ENCODE measurements at places on chromosomes 3 and 15. TPM values are rescaled to one million over a fixed set of nuclear protein-coding genes. Genes with fewer than 3 reads are reported as not detected.

Gene NOX5
- total RNA-seq = not detected

Gene ZSCAN29
- 25.1 TPM for total RNA-seq

Gene PODXL2
- 25.1 TPM for total RNA-seq

Gene LMLN
- 1.1 TPM for total RNA-seq

Gene PPP1R14D
- total RNA-seq = 0.53 TPM

Gene CTSH
- 265 TPM for total RNA-seq

Gene CHRNA3
- not detected for total RNA-seq

GRCh38 chr3:36893826-36894225, 51.0 kb downstream of the TRANK1 start:
- DNase-seq = no peak

GRCh38 chr15:51046799-51047449, 47.8 kb downstream of the TNFAIP8L3 start:
- peak; percentile 78 for DNase-seq

GRCh38 chr3:29694783-29695182, 413.9 kb downstream of the RBMS3 start:
- DNase-seq = peak; percentile 3

DNA sequence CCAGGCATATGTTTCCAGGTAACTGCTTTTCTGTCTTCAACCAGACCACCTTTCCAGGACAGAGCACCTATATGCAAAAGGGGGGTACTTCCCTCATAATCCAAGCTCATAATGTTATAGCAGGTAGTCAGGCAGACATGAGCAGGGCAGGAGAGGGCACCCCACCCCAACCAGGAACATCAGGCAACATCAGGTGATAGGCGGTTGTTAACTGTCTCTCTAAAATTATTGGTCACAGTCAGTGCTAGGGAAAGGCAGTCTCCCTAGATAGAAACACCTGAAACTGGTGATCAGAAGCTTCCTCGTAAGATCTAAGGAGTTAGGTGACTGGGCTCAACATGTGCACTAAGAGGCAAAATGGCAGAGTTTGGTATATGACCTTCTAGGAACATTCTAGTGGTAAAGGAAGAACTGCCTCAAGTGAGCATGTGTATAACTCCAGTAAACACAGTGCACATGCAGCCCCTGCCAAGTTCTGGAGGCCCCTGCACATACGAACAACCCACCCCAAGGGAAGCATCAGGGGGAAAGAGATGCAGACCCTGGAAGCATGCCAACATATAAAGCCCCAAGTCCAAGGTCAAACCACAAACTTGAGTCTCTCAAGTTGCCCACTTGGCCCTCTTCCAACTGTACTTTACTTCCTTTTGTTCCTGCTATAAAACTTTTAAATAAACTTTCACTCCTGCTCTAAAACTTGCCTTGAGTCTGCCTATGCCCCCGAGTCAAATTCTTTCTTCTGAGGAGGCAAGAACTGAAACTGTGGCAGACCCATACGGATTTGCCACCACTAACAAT, 270.9 kb downstream of the ULK4 start:
- no peak for DNase-seq

GRCh38 chr15:74036271-74037170, 42.0 kb downstream of the PML start:
- DNase-seq = peak; percentile 51

DNA sequence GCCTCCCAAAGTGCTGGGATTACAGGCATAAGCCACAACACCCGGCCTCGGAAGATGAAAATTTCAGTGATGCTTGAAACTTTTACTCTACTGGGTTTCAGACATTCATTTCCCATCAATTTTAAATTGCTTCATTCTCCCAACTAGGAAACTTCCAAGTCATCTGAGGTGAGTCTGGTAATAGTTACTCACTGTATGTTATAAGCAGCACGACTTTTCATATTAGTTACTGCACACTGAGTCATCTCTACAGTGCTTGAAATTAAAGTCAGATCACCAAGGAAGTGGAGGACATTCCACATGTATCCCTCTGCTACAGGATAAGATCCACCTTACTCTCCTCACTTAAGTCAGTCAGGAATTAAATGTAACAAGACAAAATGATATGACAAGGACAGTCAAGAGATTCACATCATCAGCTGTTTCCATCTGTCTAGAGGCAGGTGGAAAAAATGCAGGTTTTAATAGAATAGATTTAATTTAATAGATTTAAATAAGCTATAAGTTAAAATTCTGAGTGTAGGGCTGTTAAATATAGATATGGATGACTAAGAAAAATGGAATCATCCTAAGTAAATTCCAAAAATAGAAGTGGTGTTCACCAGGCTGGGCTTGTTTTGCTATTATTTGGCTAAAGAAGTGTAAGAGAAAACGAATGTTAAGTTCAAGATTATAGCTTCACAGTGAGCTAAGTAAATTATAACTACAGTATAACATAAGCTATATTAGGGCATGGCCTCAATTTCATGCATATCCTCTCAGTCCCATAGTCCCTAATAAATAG, 104.4 kb downstream of the TMCO5A start:
- DNase-seq = no peak

DNA sequence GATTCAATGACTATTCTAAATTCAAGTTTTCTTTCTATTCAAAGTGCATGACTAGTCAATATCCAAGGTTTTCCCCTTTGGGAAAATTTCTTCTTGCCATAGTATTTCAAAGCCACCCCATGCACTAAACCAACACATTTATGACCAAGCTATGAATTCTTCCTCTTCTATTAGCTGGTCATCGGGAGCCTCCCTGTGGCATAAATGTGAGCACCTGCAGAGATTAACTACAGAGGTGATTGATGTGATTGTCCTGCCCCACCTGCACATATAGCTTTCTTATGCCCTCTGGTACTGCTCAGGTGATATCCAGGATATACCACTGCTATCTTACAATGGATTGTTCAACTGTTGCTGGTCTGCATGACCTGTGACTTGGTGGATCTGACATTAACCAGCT, 694.9 kb downstream of the ZBBX start:
- DNase-seq = no peak

DNA sequence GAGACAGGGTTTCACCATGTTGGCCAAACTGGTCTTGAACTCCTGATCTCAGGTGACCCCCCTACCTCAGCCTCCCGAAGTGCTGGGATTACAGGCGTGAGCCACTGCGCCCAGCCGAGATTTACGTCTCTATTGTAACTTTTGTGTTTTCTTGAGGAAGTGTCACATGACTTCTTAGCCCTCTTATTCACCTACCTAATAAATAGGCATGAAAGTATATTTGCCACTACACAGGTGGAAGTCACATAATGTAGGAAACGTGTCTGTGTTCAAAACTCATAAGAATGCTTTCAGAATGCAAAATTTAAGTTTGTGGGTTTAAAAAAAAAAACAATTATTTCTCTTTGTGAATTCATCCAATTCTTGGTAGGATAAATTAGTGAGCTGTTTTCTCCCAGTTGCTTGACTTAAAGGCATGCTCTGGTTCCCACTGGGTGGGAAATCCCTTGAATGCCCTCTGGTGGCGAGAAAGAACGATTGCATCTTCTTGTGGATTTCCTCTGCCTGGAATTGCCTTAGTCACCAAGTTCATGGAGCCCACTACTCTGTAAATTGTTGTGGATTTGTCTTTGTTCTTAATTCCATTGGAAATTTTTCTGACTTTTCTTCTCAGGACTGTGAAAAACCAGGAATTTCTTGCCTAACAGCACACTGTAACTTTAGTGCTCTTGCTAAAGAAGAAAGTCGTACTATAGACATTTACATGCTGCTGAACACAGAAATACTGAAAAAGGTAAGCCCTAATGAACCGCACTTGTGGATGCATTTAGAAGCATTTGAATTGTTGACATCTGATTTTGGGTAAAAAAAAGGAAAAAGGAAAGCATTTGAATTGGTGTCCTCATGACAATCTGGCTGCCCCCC, 82.2 kb upstream of the CTDSPL start:
- DNase-seq = peak; percentile 66

DNA sequence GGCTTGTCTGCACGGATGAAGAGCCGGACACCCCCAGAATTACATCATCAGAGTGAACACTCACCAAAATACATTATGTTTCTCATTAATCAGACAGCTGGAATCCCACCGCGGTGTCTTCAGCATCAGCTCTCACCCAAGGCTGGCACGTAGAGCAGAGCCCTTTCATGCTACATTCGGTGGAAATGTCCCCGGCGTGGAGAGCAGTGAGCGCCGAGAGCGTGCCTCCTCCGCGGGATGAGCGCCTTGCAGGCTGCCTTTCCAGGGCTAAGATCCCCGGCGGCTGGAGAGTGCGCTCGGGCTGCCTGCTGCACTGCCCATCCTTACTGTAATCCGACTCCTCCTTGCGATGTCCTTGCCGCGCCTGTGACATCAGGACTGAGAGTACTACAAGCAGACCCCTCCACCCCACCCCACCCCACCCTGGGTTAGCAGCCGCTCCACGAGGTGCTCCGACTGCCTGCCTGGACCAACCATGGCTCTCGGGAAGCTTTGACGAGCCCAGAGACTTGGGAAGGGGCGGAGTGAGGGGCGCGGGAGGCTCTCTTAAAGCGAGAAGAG, at the start of gene ZNF385D:
Gene ZNF385D (minus strand): TSS at position 380 of the 561 bp plus-strand sequence. CDS start 294 bp downstream, at position 86.
- DNase-seq = no peak

GRCh38 chr3:132292042-132292441, 25.2 kb upstream of the ACP3 start:
- no peak for DNase-seq

DNA sequence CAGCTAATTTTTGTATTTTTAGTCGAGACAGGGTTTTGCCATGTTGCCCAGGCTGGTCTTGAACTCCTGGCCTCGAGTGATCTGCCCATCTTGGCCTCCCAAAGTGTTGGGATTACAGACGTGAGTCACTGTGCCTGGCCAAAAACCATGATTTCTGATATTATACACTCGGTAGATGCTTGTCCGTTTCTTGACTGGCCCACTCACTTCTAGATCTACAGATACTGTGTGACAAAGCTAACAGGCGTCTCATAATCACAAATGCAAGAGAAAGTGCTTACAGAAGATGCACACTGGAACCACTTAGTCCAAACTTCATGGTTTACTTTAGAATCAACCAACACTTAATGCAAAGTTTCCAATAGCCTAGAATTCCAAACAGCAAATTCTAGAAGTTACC, 8.4 kb downstream of the PROK2 start:
- no peak for DNase-seq

- peak; percentile 87 for DNase-seq
Measured at GRCh38 chr3:72270072-72270681, 485.2 kb upstream of the PROK2 start.
